ENCODE measurements at places on chromosomes 3 and 15. TPM values are rescaled to one million over a fixed set of nuclear protein-coding genes. Genes with fewer than 3 reads are reported as not detected.

The CDHR4 gene
- polyA plus RNA-seq: 5.8 TPM

The UQCC5 gene
- 13.7 TPM for polyA plus RNA-seq

The CCDC12 gene
- 42.1 TPM for polyA plus RNA-seq

The ZIC1 gene
- polyA plus RNA-seq: 0.87 TPM

The RTP1 gene
- not detected for polyA plus RNA-seq

The DNAJB8 gene
- polyA plus RNA-seq: not detected

The TBL1XR1 gene
- polyA plus RNA-seq: 90.4 TPM

The CRYGS gene
- 10.8 TPM for polyA plus RNA-seq

The LDHAL6B gene
- polyA plus RNA-seq: 0.13 TPM

The PPP1R14D gene
- polyA plus RNA-seq: 0.37 TPM

The FANCD2OS gene
- polyA plus RNA-seq: 0.57 TPM

The PDZRN3 gene
- polyA plus RNA-seq: 83.1 TPM

The C2CD4A gene
- 0.06 TPM for polyA plus RNA-seq

The ERICH6 gene
- polyA plus RNA-seq: 0.57 TPM

The SEMA3G gene
- 7.0 TPM for polyA plus RNA-seq

The STRIT1 gene
- not detected for polyA plus RNA-seq

The IMPG2 gene
- polyA plus RNA-seq: 0.68 TPM

The GTF2A2 gene
- polyA plus RNA-seq: 89.6 TPM

The A4GNT gene
- polyA plus RNA-seq: 0.41 TPM

The SLC6A20 gene
- polyA plus RNA-seq: 1.4 TPM

The PAK6 gene
- polyA plus RNA-seq: 6.0 TPM

The OR5K2 gene
- not detected for polyA plus RNA-seq

The CFAP100 gene
- 5.7 TPM for polyA plus RNA-seq

The CKMT1A gene
- polyA plus RNA-seq: 0.21 TPM

The MAP1A gene
- polyA plus RNA-seq: 8.5 TPM

The GALK2 gene
- polyA plus RNA-seq: 26.4 TPM

The ANKRD63 gene
- not detected for polyA plus RNA-seq

The SPTBN5 gene
- polyA plus RNA-seq: 1.4 TPM

The CCNDBP1 gene
- polyA plus RNA-seq: 54.1 TPM

The ZWILCH gene
- polyA plus RNA-seq: 21.4 TPM

The ITIH4 gene
- 11.1 TPM for polyA plus RNA-seq

The ZNF280D gene
- 86.7 TPM for polyA plus RNA-seq

The FGD5 gene
- polyA plus RNA-seq: 30.3 TPM

The ROBO2 gene
- 59.9 TPM for polyA plus RNA-seq

The CLDN18 gene
- polyA plus RNA-seq: 142 TPM

The WDR93 gene
- 1.8 TPM for polyA plus RNA-seq

The CADPS gene
- 2.8 TPM for polyA plus RNA-seq

The IQCH gene
- polyA plus RNA-seq: 1.8 TPM

The GOLGA8J gene
- polyA plus RNA-seq: 1.4 TPM

The GOLGA8M gene
- 1.7 TPM for polyA plus RNA-seq

The PDIA5 gene
- 31.0 TPM for polyA plus RNA-seq

The VIPR1 gene
- 9.2 TPM for polyA plus RNA-seq

The RETNLB gene
- polyA plus RNA-seq: not detected

The CNBP gene
- 434 TPM for polyA plus RNA-seq

The GPR149 gene
- polyA plus RNA-seq: not detected

The IL17RD gene
- 10.7 TPM for polyA plus RNA-seq

All from right lung (tissue), 10 donors.